ENCODE measurements at places on chromosomes 7 and 10. TPM values are rescaled to one million over a fixed set of nuclear protein-coding genes. Genes with fewer than 3 reads are reported as not detected.

HOXA13 gene
- 0.33 TPM for total RNA-seq

WIPF3 gene
- 3.2 TPM for total RNA-seq

OPALIN gene
- not detected for total RNA-seq

PHYHIPL gene
- under 0.01 TPM for total RNA-seq

IL15RA gene
- 35.7 TPM for total RNA-seq

ZKSCAN5 gene
- total RNA-seq = 11.0 TPM

EVX1 gene
- not detected for total RNA-seq

FAM25C gene
- total RNA-seq = not detected

SFRP4 gene
- total RNA-seq = 27.2 TPM

UBN2 gene
- total RNA-seq = 20.0 TPM

SCIN gene
- total RNA-seq = 0.96 TPM

SLC29A4 gene
- 2.3 TPM for total RNA-seq

GHRHR gene
- total RNA-seq = not detected

OR9A2 gene
- 2.0 TPM for total RNA-seq

C7orf33 gene
- not detected for total RNA-seq

C10orf95 gene
- total RNA-seq = 0.59 TPM

FKBP9 gene
- 236 TPM for total RNA-seq

HOXA1 gene
- 0.33 TPM for total RNA-seq

NUTM2B gene
- total RNA-seq = 0.33 TPM

ACBD7 gene
- total RNA-seq = not detected

LRRC18 gene
- total RNA-seq = not detected

PNLIPRP2 gene
- not detected for total RNA-seq

HMX3 gene
- not detected for total RNA-seq

CALML5 gene
- 31.1 TPM for total RNA-seq

SPDYE2B gene
- not detected for total RNA-seq

HOGA1 gene
- total RNA-seq = 11.0 TPM

EPHA1 gene
- total RNA-seq = not detected

PILRA gene
- 9.9 TPM for total RNA-seq

AHCYL2 gene
- total RNA-seq = 24.7 TPM

NPSR1 gene
- not detected for total RNA-seq

C10orf53 gene
- not detected for total RNA-seq

FAM131B gene
- 0.48 TPM for total RNA-seq

CRPPA gene
- 6.0 TPM for total RNA-seq

BAIAP2L1 gene
- total RNA-seq = 8.5 TPM

AGR2 gene
- total RNA-seq = not detected

MICALL2 gene
- total RNA-seq = 20.0 TPM

ANKRD30A gene
- 2.6 TPM for total RNA-seq

PNLIPRP1 gene
- total RNA-seq = not detected

SPDYE18 gene
- total RNA-seq = 1.6 TPM

ZP3 gene
- total RNA-seq = 1.4 TPM

All from breast epithelium (tissue), 4 donors.